ENCODE measurements at places on chromosomes 5 and 9.
A peak's percentile ranks its signal among the peaks of the same experiment; 100 is the strongest.

GRCh38 chr5:19910136-19910535 lies 77.9 kb downstream of the CDH18 start:
- no peak for DNase-seq

GRCh38 chr5:82707741-82708140 lies 369.5 kb downstream of the TMEM167A start:
- DNase-seq, result no peak

DNA sequence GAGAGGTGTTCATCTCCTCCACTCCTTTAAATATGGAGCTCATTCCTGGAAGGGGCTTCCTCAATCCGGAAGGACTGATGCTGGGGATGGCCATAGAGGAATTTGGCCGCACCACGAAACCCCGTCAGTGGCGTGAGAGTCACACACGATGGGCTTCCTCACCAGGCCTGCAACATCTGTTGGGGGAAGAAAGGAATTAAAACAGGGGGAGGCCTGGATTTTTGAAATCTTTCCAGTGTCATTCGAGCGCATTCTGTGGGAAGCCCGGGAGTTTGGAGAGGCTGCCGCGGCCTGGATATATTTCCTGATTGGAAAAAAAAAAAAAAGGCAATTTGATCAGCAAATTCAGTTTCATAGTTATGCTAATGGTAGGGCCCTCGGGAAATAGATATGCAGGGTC lies 76.3 kb upstream of the ORM1 start:
- DNase-seq, result no peak

DNA sequence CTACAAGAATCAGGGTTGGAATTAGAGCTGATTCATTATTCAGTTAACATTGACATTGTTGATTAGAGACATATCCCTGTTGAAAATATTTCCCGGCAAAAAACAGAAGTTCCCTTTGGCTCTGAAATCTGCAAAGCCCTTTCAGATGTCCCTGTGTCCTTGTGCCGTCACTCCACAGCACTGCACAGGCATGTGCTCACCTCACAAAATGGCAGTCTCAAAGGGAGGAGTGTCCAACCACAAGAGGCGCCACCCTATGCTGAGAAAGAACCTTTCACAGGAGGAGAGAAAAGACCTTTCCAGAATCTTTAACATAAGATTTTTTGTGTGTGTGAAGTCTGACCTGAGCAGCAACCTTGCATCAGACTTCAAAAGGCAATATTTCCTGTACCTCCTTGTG lies 112.8 kb upstream of the PRSS3 start:
- DNase-seq, result no peak

DNA sequence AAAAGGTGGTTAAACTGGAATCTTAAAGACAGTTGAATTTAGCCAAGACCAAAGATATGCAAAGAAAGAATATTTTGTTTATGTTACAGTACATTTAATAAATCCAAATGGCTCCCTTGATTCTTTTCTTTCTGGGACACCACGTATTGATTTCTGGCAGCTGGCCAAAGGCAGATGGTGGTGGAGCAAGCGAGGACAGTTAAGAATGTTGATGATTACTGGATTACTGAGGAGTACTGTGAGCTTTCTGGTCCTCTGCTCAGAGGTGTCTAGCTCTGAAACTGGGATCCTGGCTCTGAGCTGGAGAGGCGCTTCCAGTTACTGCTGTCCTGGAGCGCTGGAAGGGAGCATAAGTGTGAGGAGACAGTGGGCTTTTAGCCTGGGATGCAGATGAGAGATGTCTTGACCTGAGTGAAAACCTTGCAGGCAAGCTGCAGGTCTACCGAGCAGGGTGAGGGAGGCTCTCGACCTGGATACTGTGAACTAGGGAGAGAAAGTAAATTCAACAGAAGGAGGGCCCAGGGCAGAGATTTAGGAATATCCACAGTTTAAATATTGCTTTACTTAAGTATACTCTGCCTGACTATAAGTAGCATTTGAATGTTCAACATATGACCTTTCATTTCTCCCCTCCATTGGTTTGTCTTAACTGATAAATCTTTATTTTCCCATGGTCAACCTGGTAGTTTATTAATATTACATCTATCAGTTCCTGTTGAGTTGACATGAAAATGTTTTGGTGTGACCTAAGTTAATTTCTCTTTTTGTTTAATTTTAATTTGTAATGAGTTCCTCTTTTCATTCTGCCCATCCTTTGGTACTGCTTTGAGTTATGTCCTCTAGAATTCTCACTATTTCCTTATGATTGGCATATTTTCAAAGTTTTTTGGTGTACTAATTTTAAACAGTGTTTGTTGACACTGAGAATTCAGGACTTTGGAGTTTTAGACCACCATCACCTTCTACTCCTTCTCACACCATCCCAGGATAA lies 3.7 kb downstream of the SYK start:
- DNase-seq, result no peak

DNA sequence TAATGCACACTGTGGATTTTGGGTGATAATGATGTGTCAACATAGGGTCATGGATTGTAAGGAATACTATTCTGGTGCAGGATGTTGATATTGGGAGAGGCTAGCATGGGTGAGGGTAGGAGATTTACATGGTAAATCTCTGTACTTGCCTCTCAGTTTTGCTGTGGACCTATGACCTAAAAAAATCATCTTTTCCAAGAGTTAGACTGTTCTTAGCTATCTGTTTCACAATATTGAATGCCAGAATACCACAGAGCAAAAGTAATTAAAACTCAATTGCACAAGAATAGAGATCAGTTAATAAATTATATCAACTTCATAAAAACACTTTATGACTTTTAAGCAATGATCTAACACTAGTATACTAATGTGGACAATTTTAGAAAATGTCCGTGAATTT lies 651.6 kb downstream of the HTR1A start:
- no peak for DNase-seq

- DNase-seq, result no peak
Measured at GRCh38 chr5:171810227-171810626, 24.6 kb downstream of the SMIM23 start.

DNA sequence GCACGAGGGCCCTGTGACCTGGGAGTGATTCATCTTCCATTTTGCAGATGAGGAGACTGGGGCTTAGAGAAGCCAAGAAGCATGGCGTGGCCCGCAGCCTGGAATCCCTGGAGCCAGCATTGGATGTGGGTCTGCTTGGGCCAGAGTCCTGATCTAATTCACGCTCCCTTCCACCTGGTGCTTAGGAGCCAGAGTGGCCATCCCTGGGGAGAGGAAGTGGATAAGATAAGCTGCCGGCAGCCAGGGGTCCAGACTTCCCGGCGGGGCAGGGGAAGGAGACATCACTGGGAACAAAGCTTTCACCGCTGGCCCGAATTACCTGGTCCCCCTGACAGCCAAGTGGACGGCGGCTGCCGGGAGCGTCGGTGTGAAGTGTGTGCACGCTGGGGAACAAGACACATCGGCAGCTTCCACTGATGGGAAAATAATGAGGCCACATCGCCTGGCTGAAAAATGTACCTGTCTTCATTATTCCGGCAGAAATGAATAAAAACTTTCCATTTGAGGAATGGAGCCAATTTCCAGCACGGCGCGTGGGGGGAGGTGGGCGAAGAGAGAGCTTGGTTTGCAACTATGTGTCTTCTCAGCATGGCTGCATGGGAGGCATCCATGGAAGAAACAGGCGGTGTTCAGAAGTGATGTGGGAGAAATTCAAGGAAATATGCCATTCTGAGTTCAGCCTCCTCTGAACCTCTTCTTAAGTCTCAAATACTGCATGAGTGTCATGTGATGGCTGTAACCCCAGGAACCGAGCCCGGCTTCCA lies 78.5 kb downstream of the OLFM1 start:
- no peak for DNase-seq

- DNase-seq, result no peak
Measured at GRCh38 chr5:167594061-167594435, 697.4 kb upstream of the WWC1 start.

DNA sequence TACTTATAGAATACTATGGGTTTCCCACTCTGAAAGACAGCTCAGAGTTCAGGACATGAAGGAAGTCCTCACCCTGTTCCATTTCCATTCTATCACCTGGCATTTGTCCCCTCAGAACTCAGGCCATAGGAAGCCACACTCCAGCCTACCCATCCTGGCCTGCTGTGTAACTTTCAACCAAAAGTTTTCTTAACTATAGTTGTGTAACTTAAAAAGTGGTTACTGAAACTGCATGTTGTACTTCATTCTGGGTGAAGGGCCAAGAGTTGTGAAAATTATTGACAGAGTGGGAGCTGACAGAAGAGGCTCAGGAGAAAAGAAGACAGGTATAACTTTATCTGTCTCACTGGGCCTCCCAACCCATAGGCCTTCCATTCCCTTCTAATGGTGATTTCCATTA lies 212.5 kb downstream of the RAB3C start:
- DNase-seq, result no peak

DNA sequence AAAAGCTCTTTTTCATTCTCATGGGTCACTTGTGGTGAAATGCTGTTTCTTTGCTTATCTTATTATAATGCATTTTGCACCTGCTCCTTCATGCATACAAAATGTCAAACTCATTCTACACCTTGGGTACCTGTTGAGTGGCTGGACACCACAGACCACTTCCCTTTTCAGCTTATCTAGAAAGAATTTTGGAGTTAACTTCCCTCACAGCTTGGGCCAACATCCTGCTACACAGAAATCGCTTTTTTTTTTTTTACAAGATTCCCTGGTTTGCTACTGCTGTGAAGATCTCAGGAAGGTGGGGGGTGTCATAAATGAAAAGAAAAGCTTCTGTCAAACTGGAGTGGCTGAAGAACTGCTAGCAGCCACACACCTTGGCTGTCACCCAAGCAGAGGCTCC lies 2.6 kb downstream of the REXO4 start:
- no peak for DNase-seq

DNA sequence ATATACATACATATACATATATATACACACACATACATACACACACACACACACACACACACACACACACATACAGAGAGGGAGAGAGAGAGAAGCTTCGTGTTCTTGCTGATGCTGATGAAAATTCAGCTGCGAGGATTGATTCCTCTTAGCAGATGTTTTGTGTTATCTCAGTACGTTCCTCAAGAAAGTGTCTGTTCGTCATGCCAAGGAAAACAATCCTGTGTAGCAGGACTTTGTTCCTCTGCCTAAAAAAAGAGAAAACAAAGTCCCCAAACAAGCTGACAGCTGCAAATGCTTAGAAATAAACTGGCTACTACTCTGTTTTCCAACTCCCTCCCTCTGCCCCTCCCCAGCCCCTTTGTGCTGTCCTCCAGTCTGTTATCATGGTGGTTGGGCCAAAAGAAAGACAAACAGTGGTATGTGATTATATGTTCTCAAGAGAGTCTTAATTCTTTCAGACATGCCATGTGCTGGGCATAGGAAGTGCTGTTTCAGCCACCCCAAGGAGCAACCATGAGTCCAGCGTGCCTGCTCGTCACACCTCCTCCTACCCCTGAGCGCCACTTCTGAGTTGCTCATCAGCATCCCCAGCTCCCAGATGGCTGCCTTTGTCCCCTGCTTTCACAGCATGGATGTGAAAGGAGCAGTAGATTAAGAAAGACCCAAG lies 71.5 kb upstream of the EQTN start:
- DNase-seq, result peak; percentile 89

GRCh38 chr9:109887079-109887478 lies 107.1 kb downstream of the PALM2AKAP2 start:
- DNase-seq, result peak; percentile 79

GRCh38 chr5:179824745-179825112 lies 4.0 kb downstream of the SQSTM1 start:
- DNase-seq, result no peak

DNA sequence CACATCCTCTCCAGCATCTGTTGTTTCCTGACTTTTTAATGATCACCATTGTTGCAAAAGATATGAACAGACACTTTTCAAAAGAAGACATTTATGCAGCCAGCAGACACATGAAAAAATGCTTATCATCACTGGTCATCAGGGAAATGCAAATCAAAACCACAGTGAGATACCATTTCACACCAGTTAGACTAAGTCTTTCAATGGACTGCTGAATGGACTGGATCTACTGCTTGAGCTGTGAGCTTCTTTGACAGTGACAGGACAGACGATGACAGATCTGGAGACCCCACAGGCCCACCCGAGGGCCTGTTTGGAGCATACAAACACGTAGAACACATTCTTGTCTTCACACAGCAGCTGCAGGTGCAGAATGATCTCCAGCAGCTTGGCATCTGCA lies 266.1 kb upstream of the RIOK2 start:
- DNase-seq, result no peak

DNA sequence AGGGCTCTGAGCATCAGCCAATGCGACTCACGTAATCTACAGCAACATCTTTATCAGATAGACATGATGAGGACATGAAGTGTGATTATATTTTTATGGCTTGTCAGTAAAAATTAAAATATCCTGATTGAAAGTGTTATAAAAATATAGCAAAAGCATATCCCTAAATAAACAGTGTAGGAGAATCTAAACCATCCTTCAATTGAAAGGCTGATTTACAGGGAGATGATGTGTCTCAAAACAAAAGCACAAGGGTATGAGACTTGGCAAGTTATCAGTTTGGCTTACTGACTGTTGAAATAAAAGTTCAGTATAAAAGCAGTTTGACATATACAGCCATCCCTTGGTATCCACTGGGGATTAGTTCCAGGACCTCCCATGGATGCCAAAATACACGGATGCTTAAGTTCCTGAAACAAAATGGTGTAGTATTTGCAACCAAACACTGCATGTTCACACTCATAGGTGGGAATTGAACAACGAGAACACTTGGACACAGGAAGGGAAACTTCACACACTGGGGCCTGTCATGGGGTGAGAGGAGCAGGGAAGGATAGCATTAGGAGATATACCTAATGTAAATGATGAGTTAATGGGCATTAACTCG lies 149.9 kb upstream of the MAP1B start:
- no peak for DNase-seq

DNA sequence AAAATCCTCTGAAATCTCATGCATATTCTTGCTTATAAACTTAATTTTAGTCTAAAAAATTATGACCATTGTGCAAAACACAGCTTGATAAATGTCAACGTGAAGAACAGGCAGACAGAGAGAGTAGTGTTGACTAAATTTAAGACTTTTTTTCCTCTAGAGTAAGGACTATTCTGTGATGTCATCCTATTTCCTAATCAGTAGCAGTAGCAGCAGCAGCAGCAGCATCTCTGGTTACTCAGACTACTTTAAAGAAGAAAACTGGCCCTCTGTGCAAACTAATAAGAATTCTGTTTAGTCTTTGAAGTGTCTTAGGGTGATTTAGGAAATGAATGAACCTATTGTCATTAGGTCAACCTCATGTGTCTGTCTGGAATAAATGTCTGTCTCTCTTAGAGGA lies 403.0 kb downstream of the HINT1 start:
- DNase-seq, result no peak

GRCh38 chr9:90287567-90288274 lies 354.9 kb downstream of the DIRAS2 start:
- DNase-seq, result no peak

- no peak for DNase-seq
Measured at GRCh38 chr5:68249520-68249919, 34.0 kb downstream of the PIK3R1 start.

- peak; percentile 81 for DNase-seq
Measured at GRCh38 chr9:17613758-17614157, 34.9 kb downstream of the SH3GL2 start.

- no peak for DNase-seq
Measured at GRCh38 chr9:38089387-38090165, 20.5 kb upstream of the SHB start.

Measured in pons (tissue), 1 donor.